ENCODE measurements at places on chromosomes 13 and 19.

DNA sequence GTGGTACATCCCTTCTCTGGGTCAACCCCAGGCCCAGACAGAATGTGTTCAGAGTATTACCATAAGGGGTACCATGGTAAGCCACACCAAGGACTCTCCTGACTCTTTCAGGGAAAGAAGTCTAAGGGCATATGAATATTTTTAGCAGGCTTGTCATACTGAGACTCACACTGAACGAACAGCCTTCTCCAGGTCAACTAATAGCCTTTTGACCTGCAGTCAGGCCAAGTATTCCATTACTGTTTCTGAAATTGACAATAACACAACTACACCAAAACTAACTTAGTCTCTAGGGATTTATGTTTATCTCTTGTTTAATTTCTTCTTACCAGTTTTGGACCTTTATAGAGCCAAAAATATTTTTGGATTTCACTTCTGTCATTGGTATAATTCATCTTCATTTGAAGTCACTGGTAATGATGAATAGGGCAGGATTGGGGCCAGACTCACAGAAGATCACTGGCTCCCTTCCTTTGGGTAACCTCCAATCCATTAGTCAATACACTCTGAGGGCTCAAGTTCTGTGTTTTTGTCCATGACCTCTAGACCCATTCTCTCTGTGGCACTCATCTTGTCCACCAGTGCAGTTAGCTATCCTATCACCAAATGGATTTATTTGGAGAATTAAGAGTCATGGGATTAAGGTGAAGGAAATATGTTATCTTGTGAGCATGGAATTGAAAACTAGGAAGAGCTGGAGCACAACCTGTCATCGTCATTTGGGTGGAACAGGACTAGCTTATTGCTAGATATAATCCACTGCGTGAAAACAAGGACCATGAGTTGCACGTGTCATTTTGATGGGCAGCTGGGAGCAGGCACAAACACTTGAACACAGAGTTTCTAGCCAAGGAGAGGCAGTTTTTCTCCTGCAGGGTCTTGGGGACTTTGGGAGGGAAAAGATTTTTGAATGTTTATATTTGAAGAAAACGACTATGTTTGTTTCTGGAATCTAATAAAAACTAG lies 313.3 kb downstream of the DCLK1 start:
- no peak for DNase-seq

DNA sequence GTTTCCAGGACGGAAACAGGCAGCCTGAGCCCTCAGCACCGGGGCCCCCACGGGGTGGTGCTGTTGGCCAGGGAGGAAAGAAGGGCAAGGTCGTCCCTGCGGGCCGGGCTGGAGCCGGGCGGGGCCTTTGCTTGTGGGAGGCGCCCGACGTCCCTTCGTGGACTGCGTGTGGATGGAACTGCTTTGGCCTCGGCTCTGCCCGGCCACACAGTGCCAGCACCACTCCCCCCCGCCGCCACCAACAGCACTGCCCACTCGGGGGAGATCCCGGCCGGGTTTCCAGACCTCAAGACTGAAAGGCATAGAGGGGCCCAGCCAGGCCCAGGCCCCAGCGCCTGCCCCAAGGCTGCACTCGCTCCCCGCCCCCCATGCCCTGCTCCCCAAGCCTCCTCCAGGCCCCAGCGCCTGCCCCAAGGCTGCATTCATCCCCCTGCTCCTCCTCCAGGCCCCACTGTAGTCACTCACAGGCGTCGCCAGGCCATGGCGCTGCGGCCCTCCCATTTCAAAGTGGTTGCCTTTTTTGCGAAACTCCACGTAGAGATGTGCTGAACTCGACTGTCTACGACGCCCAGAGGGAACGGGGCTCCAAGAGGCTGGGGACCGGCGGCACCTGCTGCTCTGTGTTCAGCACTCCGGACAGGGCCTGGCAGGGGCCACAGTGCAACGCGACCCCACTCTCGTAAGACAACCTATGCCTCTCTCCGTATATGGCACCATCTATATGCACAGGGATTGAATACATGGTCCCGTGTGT lies 22.5 kb downstream of the C13orf46 start:
- DNase-seq = no peak

GRCh38 chr13:51481656-51482055 lies 28.8 kb upstream of the INTS6 start:
- no peak for DNase-seq

- DNase-seq = no peak
Measured at GRCh38 chr19:33054623-33055022, 10.1 kb downstream of the RHPN2 start.

- DNase-seq = no peak
Measured at GRCh38 chr13:113945857-113946408, 27.9 kb downstream of the C13orf46 start.
